ENCODE measurements at places on chromosomes 11 and 22.
A peak's percentile ranks its signal among the peaks of the same experiment; 100 is the strongest.

GRCh38 chr11:128670631-128671030 lies 23.2 kb upstream of the FLI1 start:
- no peak for DNase-seq

DNA sequence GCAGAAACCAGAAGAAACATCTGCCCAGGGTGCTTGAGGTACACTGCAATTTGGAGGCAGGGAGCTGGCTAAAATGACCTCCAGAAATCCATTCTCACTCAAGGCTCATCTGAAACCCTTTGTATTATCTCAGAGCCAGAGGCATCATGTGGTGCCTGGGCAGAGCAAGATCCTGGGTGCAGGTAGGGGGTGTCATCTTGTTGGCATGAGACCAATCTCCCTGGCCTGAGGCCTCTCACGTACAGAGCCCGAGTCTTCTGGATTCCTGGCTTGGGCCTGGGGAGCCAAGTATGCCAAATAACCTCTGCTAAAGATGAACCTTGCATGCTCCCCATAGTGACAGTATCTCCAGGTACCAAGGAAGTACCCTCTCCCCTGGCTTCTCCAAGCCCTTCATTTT lies 2.4 kb downstream of the LMO1 start:
- DNase-seq = no peak

GRCh38 chr22:28992565-28993356 lies 68.9 kb downstream of the C22orf31 start:
- no peak for DNase-seq

- DNase-seq = peak; percentile 87
These were observed 3.3 kb upstream of the JAML start for GRCh38 chr11:118227865-118228785.

DNA sequence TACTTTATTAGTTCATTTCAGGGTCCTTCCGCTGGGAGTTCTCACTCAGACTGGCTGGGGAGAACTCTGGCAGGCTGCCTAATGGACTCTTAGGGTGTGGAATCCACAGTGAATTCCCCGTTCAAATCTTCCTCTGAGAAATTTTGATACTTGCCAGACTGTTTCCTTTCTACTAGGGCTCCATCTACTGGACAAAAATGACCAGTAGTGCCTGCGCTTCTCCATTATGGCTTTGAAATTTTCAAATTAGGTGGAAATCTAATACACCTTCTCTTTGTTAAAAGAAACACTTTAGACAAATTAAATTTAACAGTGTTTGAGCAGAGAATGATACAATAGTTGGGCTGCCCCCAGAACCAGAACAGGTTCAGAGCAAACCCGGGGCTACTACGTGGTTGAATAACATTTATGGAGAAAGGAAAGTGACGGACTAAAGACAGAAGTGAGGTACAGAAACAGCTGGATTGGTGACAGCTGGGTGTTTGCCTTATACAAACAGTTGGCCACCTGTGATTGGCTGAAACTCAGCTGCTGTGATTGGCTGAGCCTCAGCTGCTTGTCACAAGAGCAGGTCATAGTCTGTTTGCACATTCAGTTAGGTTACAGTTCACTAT lies 52.9 kb upstream of the FDX1 start:
- peak; percentile 98 for DNase-seq

- DNase-seq = no peak
These were observed 9.8 kb downstream of the TP53I11 start for GRCh38 chr11:44940835-44941234.

DNA sequence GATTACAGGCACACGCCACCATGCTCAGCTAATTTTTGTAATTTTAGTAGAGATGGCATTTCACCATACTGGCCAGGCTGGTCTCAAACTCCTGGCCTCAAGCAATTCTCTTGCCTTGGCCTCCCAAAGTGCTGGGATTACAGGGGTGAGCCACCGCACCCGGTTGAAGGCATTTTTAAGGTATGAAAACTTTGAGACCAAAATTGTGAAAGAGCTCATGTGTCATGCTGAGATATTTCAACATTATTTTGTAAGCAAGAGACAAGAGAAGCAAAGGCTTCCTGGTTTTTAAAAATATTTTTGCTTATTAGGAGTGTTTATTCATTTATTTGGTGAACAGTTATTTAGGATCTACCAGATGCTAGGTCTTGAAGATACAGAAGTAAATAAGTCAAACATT lies 6.8 kb downstream of the NHERF4 start:
- peak; percentile 88 for DNase-seq

GRCh38 chr22:45316796-45317526 lies 7.2 kb downstream of the FAM118A start:
- DNase-seq = no peak

DNA sequence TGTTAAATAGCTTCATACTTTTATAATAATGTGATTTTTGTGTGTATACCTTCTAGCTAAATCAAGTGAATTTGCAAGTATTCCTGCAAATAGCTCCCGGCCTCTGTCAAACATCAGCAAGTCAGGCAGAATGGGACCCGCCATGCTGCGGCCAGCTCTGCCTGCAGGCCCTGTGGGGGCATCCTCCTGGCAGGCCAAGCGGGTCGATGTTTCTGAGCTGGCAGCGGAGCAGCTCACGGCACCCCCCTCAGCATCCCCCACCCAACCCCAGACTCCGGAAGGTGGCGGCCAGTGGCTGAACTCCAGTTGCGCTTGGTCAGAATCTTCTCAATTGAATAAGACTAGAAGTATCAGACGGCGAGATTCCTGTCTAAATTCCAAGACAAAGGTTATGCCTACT lies 19.3 kb downstream of the GTSE1 start:
- DNase-seq = no peak

DNA sequence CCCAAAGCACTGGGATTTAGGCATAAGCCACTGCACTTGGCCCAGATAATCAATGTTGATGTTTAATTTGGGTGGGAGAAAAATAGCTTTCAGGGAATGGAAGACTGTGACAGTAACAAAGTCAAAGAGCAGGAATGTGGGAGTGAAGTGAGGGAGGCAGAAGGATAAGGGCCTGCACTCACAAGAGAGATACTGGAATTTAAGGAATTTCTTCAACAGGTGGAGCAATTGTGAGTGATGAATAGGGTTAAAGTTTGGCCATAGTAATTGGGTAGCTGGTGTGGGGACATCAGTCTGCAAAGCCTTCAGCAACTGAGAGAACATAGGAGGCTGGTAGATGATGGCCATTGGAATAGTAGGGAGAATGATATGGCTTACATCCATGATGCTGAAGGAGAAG lies 8.6 kb upstream of the APBB1 start:
- DNase-seq = no peak

DNA sequence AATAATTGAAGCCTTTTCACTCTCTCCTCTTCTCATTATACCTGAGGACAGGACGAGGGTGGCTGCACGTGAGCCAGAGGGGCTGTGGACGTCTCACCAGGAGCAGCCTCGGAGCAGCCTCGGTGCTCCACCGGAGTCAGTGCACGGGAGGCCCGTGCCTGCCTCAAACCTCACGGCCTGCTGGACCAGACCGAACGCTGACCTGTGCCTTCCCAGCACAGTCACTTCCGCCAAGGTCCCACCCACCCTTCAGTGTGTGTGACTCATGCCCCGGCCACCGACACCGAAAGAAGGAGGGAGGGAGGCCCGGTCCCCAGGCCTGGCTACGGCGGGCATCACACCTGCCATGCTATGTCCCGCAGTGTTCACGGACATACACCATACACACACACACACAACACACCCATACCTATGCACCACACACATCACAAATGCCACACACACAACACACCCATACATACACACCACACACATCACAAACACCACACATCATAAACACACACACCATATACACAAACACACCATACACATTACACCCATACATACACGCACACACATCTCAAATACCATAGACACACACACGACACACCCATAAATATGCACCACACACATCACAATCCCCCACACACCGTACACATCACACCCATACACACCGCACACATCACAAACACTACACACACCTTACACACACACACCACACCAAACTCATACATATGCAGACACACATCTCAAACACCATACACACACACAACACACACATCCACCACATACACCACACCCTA lies 1506.5 kb downstream of the TBC1D22A start:
- no peak for DNase-seq

DNA sequence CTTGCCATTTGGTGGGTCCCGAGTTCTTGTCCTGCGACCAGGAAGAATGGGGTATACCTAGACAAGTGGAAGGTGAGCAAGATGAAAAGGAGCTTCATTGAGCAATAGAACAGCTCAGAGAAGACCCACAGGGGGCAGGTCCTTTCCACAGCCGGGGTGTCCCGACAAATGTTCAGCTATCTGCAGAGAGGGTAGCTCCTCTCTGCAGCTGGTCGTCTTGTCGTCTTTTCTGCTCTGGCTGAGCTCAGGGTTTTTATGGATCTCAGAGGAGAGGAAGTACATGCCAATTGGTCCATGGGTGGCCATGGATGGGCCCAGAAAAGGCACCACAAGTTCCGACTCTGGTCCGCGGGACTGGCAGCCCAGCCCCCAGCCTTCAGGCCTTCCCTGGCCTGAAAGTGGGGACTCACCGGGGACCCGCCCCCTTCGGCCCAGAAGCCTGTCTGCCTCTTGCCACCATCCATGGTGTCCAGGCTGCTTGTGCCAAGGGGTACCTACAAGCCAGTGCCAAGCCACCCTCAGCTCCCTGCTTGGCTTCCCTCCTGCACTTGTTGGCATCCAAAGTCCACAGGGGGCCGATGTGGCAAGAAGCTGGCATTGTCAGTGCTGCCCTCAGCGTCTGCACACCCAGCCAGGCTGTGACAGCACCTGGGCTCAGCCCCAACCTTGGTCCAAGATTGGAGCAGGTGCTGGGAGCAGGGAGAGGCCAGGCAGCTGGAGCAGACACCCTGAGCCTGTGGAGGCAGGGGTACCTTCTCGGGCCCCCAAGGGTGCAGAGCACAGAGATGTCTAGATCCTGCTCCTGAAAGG lies 438.9 kb downstream of the TBC1D22A start:
- no peak for DNase-seq

DNA sequence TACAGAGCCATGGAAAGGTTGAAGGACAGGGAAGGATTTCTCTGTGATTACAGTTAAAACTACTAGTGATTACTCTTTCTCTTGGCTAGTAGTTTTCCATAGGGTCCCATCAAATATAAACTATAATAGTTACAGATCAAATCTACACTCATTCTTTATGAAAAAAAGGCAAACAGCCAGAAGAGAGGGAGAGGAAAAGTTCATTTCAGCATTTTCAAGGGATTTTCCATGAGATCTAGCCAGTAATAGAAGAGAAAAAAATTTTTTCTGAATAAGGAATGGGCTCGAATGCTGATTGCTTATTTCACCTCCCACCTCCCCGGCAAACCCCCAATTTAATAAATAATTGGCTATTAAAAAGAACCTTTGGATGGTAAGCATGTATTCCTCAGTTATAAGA lies 74.8 kb upstream of the BLID start:
- DNase-seq = no peak

GRCh38 chr11:83033972-83034672 lies 37.6 kb downstream of the RAB30 start:
- no peak for DNase-seq

DNA sequence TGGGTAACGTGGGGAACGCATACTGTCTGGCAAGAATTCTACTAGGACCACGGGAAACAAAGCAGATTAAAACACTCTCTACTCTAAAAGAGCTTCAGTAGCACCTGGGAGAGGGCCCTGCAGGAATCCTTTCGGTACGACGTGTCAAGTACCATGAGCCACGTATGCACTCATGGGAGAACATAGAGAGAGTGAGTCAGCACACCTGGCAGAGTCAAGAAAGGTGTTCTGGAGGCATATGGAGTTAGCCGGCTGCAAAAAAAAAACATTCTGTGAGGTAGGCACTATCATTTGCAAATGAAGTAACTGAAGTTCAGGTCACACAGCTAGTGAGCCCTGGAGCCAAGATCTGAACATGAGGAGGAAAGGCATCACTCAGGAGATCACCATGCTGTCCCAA lies 71.1 kb upstream of the BID start:
- no peak for DNase-seq

- DNase-seq = no peak
These were observed 368.6 kb upstream of the B3GAT1 start for GRCh38 chr11:134780486-134781147.

DNA sequence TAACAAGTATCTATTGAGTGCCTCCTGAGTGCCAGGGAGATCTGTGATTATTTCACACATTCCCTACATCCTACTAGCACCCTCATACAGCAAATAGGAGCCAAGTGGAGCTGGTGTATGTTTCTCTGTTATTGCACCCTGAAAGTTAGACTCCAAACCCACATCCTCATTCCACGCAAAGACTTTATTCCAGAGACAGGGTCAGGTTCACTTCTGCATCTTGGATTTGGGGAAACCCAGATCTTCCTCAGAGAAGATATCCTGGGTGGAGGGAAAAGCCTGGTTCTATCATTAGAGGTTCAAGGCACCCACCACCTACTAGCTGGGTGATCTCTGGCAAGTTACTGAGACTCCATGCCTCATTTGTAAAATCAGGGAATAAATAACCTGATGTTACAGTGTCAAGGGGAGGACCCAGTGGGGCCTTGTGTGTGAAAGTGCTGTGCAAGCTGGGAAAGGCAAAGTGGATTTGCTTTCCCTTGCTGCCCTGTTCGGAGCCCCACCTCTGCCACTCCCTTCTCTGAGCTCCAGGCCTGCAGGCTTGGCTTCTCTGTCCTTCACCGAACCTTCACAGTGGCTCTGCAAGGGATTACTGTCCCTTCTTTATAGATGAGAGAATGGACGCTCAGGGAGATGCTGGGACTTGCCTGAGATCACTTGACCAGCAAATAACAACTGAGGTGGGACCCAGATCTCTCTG lies 991 bp upstream of the SLCO2B1 start:
- peak; percentile 65 for DNase-seq

- DNase-seq = no peak
These were observed 14.2 kb upstream of the RASD2 start for GRCh38 chr22:35526333-35526979.

- DNase-seq = no peak
These were observed 1.8 kb downstream of the TESMIN start for GRCh38 chr11:68749229-68750123.

DNA sequence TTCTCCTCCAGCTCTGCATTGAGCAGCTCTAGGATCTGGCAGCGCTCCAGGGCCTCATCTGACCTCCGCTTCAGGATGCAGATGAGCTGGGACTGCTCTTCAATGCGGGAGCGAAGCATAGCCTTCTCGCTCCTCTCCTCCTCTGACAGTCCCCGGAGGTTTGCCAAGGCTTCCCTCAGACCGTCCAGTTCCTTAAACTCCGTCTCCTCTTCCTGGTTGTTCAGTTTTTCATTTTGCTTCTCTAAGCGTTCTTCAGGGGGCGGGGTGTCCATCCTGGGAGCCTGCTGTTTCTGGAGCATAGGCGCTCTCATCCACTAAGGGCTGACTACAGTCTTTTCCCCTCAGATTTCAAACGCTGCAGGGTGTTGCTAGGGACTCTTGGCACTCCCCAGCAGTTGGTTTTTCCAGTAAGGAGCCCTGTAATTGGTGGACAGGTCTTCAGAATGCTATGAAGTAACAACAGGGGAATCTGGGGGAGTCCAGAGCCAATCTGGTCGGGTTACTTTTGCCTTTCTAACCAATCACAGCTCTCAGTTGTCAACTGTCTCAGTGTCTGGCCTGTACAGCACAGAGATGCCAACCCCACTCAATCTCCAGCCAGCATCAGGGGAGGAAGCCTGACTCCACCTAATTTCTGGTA lies at the start of gene CCDC89:
Gene CCDC89, minus strand, starts transcription at position 376 of the 640 bp plus-strand sequence. Its CDS starts 65 bp downstream, at position 311.
- no peak for DNase-seq
